CD8-positive, alpha-beta T cell (primary cell): ENCODE measurements at places on chromosomes 4 and X. TPM values are rescaled to one million over a fixed set of nuclear protein-coding genes. Genes with fewer than 3 reads are reported as not detected.

Gene CLOCK
- total RNA-seq = 4.3 TPM

- DNase-seq = no peak
Observed at GRCh38 chr4:10302096-10302495, 155.1 kb downstream of the ZNF518B start.

GRCh38 chr4:7212921-7213320 lies 20.6 kb downstream of the SORCS2 start:
- no peak for DNase-seq

GRCh38 chr4:57147335-57148060 lies 37.3 kb upstream of the IGFBP7 start:
- no peak for DNase-seq

DNA sequence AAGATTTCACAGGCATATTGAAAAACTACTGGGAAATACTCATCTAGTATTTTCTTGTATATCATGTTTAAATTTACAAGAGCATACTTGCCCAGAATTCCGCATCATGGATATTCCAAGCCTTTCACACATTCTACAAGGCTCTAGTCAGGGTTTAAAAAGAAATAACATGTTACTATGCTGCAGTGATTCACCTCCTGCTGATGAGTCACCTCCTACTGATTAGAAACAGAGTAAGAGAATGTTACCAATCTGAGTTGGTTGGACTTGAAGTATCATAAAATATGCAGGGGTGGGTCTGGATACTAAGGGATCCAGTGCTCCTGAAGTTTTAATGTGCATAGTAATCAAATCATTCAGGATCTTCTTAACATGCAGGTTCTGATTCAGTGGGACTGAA lies 192.0 kb upstream of the ANK2 start:
- no peak for DNase-seq

DNA sequence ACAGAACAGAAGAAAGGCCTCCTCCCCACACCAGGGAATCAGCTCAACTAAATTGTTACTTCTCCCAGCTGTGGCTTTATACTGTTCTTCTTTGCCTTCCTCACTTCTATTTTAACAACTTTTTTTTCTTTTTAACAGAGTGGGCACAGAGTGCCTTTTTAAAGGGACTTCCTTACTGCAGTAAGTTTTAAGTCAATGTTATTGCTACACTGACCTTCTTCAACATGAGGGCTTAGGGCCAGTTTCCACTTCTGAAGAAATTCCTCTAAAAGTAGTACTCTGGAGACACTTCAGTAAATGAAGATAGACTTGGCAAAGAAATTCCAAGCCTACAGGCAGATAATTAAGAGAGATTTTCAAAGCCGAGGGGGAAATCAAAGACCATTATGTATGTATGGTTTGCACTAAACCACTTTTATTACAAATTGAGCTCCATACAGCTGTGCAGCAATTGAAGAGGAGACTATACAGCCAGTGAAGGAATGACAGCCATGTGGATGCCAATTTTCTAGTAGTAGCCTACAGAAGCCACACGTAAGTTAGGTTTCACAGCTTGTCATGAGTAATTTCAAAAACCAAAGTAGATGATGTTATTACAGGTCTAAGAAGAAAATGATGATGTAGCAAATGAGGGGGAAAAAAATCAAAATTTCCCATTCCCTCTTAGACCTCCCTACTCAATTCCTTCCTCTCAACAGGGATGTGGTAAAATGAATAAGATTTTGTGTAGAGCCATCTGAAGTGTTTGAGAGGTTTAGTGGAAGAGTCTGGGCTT lies 36.9 kb upstream of the RASGEF1B start:
- no peak for DNase-seq

GRCh38 chr4:101953949-101954348 lies 163.4 kb downstream of the BANK1 start:
- no peak for DNase-seq

- no peak for DNase-seq
Observed at GRCh38 chrX:133042260-133042659, 54.6 kb downstream of the USP26 start.

GRCh38 chrX:107571296-107571998 lies 56.9 kb upstream of the PRPS1 start:
- DNase-seq = no peak
